ENCODE measurements at places on chromosomes 7 and 10.

DNA sequence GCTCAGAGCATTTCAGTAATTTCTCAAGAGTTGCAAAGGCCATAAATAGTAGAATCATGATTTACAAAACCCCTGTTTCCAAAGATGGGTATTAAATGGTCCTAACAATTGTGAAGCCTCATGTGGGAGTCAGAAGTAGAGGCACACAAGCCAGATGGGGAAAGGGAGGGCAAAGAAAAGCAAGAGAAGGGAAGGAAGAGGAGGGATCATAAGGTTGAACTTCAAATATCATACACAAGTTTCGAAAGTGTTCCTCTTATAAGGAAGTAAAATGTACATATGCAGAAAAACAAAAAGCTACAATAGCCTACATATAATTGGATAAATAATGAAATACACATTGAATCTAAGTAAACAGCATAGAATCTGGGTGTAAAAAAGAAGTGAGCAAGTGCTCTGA is 6.0 kb downstream of the LIPN start:
- no peak for DNase-seq

- no peak for DNase-seq
These were observed 147.0 kb downstream of the OAT start for GRCh38 chr10:124271676-124272075.

GRCh38 chr10:28711776-28712175 is 34.5 kb downstream of the BAMBI start:
- DNase-seq, result no peak

DNA sequence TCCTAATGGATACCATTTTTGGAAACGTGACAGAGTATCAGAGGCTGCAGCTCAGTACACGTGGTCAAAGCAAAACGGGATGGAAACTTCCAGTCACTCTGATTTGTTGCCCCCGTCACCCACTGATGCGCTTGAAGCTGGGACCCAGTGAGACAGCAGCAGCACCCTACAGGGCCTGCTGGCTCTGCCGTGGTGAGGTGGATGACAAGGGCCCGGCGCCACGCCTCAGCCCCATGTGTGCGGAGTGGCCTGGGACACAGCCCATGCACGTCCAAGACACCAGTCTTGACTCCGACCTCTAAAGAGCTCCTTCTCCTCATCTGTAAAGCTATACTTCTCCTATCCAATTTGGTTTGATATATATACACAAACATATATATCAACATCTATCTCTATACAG is 39.0 kb downstream of the CLEC2L start:
- DNase-seq, result no peak

- no peak for DNase-seq
These were observed 4.6 kb upstream of the ZNF22 start for GRCh38 chr10:44995914-44996669.

All from stimulated activated CD8-positive, alpha-beta memory T cell treated with anti-CD3 and anti-CD28 coated beads, Interleukin-2, amount 100 ng/mL, for 1 hour (primary cell).